ENCODE measurements at places on chromosomes 1 and 21.
A peak's percentile ranks its signal among the peaks of the same experiment; 100 is the strongest.

GRCh38 chr1:201944002-201944401 lies 2.3 kb downstream of the LMOD1 start:
- no peak for ATAC-seq

- no peak for ATAC-seq
These were observed 39.8 kb upstream of the HSD3B1 start for GRCh38 chr1:119467219-119467618.

- no peak for ATAC-seq
These were observed 34.1 kb downstream of the KIAA1614 start for GRCh38 chr1:180946541-180947498.

DNA sequence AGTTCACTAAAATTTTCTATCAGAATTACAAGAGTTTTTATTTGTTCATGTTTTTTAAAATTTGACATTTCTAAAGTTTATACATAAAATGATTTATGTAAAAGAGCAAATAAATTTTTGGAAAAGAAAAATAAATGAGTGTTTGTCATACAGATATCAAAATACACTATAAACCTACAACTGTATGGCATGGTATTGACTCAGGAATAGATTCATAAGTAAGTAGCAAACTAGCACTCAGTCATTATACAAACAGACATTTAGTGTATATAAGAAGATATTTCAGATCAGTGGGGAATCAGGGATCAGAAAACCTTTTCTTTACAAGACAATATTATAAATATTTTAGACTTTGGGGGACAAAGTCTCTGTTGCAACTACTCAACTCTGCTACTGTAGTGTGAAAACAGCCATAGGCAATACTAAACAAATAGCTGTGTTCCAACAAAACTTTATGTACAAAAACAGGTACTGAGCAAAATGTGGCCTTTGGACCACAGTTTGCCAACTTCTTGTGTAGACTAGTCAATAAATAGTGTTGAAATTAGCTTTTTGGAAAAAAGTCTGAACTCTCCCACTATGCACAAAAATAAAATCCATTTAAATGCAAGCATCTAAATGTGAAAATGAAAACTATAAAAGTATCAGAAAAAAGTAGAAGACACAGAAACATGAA lies 508.8 kb upstream of the CAMK1G start:
- no peak for ATAC-seq

GRCh38 chr1:26582053-26582835 lies 52.7 kb downstream of the RPS6KA1 start:
- ATAC-seq, result no peak

GRCh38 chr1:102776071-102776470 lies 332.3 kb downstream of the COL11A1 start:
- ATAC-seq, result no peak

DNA sequence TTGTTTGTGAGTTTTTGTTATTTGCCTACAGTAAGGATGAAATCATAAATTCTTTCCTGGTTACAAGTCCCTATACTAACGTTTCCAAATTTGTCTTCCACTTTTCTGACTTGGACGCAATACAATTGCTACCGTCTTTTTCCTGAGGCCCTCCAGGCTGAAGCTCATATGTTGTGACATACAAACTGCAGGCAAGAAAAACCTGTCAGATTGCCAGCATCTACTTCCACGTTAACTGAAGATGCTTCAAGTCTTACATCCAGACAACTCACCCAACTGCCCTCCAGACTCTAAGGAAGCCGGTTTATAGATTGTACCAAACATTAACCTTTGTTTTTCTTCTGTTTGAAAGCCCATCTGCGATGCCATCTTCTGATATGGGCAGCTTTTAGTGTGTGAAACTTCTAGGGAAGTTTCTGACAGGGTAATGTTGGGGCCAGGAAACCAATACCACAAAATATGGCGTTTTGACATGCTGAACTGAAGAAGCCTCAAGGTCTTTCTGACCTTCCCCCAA lies 21.4 kb upstream of the RNF11 start:
- peak; percentile 43 for ATAC-seq

DNA sequence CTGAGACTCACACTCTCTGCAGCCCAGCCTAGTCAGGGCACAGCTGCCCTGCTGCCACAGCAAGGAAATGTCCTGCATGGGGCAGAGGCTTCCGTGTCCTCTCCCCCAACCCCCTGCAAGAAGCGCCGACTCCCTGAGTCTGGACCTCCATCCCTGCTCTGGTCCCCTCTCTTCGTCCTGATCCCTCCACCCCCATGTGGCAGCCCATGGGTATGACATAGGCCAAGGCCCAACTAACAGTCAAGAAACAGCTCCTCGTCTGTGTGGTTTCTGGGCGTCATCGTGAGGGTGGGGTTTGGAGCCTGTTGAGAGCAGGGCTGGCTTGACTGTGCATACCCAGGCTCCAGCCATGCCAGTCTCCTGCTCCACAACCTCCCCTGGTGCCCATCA lies 19.5 kb downstream of the FAAH start:
- ATAC-seq, result peak; percentile 57

DNA sequence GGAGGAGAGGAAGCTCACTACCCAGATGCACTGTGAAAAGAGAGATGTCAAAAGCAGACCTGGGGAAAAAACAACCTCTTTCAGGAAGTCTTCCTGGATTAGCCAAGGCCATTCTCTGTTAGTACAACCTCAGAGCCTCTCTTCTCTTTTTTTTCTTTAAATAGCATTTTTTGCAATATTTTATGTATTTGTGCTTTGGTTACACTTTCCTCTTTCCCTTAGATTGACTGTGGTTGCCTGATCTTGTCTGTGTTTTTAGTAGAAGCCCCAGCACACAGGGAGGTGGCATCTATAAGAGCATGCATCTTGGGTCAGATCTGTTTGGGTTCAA lies 18.8 kb downstream of the SLC26A9 start:
- no peak for ATAC-seq

DNA sequence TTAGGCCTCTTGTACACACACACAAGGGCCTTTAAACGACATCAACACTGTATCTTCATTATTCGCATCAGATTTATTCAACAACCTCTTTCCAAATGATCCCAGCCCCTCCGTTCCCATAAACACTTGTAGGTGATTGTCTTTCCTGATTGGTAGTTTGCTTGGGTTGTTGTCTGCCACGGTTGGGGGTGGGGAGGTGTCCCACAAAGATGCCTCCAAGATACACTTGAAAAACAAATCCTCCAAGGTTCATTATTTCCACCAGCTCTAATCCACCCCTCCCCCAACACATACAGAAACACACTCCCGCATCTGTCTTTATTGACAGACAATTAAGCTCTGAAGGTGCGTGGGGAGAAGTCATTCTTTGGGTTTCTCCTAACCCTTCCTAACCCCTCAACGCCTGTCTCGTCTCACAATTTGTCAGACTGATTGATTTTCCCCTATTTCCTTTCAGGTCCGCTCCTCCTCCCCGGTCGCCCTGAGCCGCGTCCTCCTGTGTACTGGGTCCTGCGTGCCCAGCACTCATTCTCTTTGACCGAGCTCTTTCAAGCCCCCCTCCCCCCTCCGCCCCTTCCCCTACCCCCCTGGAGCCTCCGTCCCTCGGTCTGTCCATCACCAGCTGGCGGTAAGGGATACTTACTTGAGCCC lies 1.4 kb downstream of the WDR26 start:
- no peak for ATAC-seq

- no peak for ATAC-seq
These were observed 216.0 kb upstream of the PTGFR start for GRCh38 chr1:78274814-78275213.

DNA sequence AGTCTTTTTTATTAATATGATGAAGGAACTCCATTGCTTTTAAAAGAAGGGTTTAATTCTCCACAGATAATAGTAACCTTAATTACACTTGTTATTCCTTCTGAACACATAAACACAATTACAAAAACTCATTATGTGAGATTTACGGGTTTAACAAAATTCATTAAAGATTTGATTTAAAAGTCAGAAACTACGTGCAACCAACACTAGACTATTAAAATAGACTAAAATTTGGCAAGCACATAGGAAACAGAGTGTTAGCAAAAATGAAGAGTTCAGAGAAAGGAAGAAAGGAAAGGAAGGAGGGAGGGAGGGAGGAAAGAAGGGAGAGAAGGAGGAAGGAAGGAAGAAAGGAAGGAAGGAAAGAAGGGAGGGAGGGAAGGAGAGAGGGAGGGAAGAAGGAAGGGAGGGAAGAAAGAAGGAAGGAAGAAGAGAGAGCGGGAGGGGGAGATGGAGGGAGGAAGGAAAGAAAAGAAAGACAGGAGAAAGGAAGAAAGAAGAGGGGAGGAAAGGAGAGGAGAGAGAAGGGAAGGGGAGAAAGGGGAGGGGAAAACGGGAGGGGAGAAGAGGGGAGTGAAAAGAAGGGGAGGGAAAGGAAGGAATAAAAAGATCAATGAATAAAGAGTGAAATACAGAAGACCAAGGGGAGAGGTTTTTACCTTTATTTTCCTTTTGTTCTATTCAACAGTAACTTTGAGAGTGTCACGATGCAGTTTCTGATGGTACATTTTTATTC lies 123.4 kb upstream of the LYPLAL1 start:
- no peak for ATAC-seq

DNA sequence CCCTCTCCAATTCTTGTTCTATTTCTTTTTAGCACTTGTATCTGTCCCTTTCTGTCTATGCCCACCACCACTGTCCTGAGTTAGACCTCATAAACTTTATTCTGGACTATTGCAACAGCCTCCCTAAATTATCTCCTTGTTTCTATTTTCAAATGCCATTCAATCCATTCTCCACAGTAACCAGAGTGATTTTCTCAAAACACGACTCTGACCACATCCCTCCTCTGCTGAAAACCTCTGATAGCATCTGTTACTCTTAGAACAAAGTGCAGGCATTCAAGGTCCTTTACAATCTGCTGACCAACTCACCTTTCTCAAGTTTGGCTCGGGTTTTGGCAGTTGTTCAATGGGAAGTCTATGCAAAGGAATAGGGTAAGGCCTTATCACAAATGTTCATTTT lies 22.8 kb upstream of the GPX7 start:
- no peak for ATAC-seq

- ATAC-seq, result peak; percentile 26
These were observed 926 bp upstream of the ATP1B1 start for GRCh38 chr1:169105434-169106094.

GRCh38 chr1:207366022-207366421 lies 44.5 kb downstream of the CD55 start:
- no peak for ATAC-seq

DNA sequence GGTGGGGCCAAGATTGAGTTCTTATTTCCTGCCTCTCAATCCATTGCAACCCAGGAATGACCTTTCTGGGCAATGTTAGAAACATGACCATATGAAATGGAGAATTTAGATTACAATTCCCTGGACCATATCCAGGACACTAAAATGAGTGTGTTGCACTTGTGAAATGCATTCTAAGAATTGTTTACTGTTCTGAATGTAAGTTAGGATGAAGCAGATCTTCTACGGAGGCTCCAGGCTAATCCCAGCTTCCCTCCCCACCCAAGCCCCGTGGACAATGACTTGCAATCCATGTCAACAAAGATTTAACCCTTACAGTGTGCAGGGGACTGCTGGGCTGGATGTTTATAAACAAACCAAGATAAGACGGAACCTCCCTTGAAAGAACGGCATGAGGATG lies 31.7 kb upstream of the HAO2 start:
- ATAC-seq, result no peak

GRCh38 chr21:44090325-44090724 lies 16.9 kb upstream of the PWP2 start:
- peak; percentile 96 for ATAC-seq

- no peak for ATAC-seq
These were observed 70.1 kb upstream of the CASZ1 start for GRCh38 chr1:10866321-10867093.

GRCh38 chr1:118944133-118944532 lies 44.0 kb downstream of the TBX15 start:
- no peak for ATAC-seq

GRCh38 chr21:14673649-14674048 lies 127.5 kb upstream of the SAMSN1 start:
- ATAC-seq, result no peak

DNA sequence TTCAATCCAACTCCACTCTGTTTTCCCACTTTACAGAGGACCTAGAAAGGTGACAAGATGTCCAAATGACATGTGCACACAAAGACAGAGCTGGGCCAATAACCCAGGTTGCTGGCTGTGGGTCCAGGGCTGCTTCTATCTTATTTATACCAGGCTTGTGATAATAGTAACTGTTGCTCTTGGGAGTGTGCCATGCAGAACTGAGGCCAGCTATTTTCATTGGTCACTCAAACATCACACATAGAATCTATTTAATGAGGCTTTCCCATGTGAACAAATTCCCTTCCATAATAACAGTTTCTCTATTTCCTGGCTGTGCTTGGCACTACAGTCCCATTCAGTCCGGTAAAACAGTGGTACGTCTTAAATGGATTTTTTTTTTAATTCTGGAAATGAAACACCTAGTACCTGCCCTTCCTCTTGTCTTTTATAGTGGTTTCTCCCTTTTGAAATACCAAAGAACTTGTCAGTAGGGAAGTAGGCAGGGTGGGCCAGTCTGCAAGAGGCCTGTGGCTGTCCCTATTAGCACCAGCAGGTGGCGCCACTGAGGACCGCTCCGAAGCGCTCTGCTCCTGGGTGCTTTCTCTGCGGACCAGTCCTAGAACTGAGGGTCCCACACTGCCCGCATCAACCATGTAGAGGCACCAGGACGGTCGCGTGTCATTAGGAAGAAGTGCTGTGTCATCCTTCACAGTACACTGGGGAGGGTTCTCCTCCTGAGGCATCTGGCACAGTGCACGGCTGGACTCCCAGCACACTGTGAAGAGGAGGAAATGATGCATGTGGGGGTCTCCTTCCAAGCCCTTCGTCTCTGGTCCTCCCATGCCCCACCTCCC lies 52.1 kb downstream of the GPR161 start:
- ATAC-seq, result peak; percentile 46

DNA sequence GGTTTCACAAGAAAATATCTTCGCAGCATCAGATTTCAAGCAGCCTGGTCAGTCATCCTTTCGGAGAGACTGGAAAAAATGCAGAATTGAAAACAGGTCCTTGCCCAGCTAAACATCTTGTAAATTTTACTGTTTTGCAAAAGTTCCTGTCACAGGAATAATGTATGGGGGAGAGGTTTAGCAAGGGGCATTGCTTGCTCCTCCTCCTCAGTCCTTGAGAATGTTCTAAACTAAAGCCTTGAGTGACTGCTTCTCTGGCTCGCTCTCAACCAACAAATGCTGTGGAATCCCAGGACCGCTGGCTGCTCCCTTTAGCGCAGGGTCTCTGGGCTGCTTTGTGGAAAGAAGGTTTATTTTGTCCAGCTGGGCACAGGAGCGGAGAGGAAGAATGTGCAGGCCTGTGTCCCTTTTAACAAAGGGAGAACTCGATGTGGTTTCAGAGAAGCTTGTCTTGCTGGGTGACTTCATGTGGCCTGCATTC lies 33.6 kb upstream of the FHAD1 start:
- ATAC-seq, result no peak

Measured in stimulated activated memory B cell treated with anti-CD40 and anti-IgM and Interleukin-4, amounts not matched to agents 10 μg/mL and 1 μg/mL and 100 μg/mL, for 72 hours (primary cell).